ENCODE measurements at places on chromosomes 5 and 9.

DNA sequence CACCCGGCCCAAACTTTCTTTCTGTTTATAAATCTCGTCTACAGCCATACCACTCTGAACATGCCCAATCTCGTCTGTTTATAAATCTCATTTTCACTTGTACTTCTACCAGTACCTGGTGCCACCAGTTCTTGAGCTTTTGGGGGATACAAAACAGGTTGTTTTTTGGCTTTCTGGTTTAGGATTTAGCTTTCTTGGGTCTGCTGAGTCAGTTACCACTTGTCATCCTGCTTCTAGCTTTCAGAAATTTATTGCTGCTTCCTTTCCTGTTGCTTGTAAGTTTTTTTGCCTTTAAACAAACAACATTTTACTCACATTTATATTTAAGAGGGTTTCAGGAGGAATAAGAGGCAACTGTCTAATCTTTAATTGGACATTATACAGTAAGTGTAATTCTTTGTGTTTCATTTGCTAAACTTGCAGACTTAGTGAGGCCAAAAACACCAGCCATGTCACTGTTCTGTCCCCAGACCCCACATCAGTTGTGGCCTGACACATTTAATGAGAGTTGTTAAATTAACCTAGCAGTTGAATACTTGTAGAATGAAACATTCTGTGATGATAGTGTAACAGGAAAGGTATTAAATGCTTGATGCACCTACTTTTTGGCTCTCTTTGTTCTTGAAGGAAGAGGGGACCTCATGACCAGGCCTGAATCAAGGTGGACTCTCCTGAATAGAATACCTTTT, 11.8 kb downstream of the NDFIP1 start:
- DNase-seq, result no peak

DNA sequence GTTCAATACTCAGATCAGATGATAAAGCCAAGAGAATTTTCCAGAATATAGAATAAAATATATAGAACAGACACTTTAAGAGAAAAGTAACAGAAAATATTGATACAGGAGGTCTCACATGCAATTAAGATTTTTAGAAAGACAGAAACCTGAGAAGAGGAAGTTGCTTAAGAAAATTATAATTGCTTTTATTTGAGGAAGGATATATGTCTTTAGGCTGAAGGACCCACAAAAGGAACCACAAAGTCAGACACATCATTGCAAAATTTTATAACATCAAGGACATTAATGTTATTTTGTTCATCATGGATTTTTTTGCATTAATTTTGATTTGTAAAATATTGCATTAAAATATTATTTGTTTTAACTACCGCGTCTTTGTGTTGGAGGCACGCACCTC, 141.5 kb downstream of the FSTL4 start:
- no peak for DNase-seq

DNA sequence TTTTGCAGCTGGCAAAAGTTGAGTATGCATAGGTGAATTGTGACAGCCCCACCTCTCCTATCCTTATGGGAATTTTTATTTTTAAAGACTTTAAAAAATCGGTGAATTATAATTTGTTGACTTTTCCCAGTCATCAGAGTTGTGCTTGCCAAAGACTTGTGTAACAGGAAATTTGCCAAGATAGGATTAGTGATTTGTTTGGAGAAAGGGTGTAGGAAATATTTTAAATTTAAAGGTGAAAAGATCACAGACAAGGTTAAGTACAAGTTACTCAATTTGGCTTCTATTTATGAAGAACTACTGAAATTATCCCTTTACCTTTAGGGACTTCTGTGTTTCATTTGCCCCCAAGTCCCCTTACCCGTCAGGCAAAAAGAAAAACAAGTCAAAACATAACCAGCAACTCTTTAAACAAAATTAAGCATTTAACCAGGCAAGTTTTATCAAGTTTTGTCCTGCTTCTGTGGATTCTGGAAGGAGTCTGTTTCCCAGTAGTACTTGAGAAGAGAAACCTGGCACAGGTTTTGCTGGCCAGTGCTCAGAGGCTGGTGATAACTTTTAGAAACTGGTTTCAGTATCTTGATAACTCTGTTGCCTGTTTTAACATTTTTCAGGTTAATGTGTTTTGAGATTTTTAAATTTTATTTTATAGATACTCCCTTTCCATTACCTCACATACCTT, 285.4 kb downstream of the MAST4 start:
- peak; percentile 81 for DNase-seq

DNA sequence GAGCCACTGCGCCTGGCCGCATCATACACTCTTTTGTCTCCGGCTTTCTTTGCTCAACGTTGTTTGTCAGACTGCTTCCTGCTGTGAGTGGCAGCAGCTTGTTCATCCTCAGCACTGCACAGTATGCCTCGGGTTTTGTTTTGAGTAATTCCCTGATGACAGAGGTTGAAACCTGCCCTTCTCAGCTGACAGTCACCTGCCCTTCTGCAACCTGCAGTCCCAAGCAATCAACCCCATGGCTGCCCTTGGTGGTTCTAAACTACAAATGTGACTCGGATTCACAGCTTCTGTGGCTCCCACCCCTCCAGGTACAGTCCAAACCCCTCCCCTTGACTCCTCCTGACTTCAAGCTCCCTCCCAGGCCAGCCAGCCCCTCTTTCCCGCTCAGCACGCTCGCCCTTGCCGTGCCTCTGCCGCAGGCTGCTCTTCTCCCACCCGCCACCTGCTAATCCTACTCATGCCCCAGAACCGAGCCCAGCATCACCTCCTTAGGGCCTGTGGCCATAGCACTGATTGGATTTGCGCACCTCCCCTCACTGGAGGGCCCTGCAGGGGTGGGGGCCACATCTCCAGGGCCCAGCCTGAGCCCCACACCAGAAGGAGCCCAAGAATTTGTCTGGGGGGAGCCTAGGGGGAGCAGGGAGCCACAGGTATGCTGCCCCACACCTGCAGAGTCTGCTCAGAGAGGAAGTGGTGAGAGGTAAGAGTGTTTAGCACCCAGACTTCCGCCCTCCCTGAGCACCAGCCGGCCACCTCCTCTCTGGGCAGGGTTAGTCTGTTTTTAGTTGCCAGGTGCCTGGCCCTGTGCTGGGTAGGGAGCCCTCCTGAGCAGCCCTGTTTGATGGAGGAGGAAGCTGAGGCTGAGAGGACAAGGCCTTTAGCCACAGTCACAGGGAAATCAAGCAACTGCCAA, 10.1 kb downstream of the EEIG1 start:
- DNase-seq, result no peak

- no peak for DNase-seq
These were observed 696.2 kb upstream of the COX7C start for GRCh38 chr5:85921590-85921989.

DNA sequence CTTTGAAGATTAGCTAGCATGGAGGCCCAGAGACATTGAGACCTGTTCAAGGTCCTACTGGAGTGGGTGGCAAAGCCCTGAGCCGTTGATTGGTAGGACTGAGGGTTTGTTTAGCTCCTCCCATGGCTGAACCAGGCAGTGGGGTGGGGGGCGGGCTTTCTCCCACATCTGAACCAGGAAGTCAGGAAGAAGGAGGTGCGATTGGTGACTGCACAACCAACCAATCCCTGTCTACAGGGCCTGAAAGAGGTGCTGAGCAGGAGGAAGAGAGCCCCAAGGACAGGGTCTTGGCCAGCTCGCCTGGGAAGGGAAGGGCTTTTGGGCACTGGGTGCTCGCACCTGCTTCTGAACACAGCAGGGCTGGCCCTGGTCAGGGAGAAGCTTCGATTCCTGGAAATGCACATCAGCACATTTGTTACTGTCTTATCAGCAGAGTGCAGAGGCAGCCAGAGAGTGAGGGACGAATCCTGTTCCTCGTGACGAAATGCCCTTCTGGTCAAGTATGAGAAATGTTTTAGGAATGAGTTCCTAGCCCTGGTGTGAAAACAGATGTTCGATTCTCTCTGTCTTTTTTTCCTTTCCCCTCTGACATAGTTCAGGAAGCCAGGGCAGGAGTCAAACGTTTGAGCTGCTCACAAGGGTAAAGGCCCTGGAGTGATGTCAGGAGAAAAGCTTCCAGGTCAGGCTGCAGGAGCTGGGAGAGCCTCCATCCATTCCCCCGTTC, 294.8 kb upstream of the KLF4 start:
- DNase-seq, result peak; percentile 38

Data from renal cortical epithelial cell (primary cell).